Stimulated activated CD8-positive, alpha-beta memory T cell treated with anti-CD3 and anti-CD28 coated beads, Interleukin-15, amount 100 ng/mL, for 4 hours (primary cell): ENCODE measurements at places on chromosomes 2 and 18.

GRCh38 chr2:185188656-185189055 is 549.9 kb upstream of the FSIP2 start:
- DNase-seq: no peak

DNA sequence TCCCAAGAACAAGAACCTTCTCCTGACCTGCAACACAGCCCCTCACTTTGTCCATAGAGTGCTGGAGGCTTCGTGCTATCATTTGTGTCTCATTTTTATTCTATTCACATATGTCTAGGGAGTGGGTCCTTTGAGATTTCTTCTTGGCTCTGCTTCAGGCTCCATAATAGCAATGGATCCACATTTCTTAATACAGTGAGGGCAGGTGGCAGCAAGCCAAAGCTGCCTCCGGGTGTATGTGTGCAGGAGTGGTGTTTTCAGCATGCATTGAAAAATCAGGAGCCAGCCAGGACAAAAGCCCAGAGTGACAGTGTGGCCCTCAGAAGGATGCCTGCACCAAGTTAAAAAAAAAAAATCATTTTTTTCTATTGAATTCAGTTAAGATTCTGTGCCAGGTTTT is 115.1 kb upstream of the PELI1 start:
- no peak for DNase-seq

DNA sequence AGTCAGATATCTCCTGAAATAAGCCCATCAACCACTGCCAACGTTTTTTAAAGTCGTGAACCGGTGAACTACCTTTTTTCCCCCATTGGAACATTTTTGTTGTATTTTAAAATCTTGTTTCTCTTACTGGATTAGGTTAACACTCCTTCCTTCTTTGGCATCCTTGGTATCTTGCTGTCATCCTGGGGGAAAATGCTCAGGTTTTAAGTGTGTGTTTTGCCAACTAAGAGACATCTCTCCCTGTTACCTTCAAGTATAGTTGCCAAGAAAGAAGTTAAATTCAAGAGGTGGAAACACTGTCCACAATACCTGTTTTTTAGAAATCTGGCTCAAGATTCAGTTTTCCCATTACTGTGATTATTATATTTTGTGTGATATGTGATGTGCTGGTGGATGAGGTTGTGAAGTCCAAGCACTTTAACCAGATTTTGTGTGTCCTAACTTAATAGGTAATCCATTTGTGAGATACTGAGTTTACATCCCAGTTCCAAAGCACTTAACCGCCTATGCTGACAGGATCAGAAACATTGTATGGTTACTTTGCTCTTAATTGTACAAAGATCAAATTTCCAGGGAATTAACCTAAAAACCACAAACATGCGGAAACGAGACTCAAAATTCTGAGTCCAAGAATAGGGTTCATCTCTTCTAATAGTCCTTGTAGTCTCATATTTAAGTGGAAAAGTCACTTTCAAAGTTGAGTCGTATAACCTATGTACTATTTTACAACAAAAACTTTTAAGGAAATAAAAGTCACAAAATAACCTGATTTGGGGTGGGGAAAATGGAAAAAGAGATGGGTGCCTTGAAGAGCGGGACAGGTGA is 1.3 kb upstream of the SP3 start:
- DNase-seq: no peak

DNA sequence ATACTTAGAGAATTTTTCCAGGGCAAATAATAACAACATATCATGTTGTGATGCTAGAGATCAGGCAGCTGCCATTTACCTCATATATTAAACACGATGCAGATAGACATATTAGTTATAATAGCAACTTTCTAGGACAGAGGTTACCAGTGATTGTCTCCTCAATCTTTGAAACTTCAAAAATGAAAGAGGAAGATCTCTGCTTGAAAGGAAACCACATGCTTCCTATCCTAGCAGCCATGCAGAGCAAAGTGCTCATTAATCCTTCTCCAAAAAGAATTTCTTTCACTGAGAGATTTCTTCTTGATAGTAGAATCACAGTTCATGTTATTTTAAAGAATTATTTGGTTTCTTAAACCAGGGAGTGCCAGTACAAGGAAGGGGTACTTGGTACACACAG is 317.2 kb downstream of the CPS1 start:
- no peak for DNase-seq

DNA sequence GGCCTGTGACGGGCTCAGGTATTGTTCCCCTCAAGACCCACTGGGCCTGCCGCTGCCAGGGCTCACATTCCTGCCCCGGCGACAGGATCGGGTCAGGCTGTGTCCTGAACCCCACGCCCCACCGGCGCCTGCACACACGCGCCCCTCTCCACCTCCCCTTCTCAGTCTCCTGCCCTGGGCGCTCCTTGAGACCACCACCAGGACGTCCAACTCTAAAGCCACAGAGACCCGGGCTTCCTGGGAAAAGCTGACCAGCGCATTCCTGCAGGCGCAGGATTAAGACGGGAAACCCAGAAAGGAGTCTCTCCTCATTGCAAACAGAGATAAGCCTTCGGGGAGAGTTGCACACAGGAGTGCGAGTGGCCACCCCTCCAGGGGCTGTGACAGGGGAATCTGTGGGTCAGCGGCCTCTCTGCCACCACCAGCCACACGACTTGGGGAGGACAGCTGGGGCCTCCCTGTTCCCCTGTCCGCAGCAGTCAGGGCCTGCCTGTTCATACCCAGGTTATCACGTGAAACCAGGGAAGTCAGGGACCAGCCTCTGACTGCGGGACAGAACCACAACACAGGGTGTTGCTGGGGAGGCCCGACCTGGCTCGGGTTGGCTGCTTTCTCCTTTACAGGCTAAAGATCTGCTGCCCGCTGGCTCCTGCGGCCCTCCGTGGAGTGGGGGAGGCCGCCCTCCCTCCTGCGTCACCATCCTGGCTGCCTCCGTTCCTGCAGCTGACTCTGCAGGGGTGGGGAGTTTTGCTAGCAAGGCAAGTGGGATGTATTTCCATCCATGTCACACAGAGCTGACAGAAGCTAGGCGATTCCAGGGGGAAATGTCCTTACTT is 88.8 kb downstream of the ZCCHC2 start:
- no peak for DNase-seq

DNA sequence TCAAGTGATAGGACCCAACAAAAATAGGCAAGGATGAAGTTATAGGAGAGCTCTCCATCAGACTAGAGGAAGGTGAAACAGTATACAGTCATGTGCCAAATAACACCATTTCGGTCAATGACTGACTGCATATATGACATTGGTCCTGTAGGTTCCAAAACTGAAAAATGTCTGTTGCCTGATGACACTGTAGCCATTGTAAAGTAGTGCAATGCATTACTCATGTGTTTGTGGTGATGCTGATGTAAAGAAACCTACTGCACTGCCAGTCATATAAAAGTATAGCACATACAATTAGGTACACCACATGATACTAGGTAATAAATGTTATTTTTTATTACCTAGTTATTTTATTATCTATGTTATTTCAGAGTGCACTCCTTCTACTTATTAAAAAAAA is 147.9 kb downstream of the GREB1L start:
- no peak for DNase-seq

GRCh38 chr2:156430980-156431358 is 5.2 kb upstream of the GPD2 start:
- DNase-seq: no peak

DNA sequence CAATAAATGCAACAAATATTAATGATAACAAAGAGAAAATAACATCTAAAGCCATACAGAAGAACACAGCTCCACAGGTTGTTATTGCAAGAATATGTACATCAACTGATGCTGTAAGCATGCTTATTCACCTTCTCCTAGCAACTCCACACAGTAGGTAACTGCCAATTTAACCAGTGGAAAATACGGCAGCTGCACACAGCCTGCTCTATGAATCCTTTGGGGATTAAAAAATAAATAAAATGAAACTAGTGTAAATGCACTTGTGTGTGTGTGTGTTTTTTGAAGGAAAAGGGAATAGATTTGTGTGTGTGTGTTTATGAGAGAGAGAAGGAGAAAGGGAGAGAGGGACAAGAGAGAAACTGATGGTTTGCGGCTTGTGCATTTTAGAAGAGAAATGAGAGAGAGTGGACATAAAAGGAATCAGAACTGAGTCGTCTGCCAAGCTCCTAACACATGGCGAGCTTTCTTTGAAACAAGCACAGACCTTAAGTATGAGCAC is 96.2 kb upstream of the PDE1A start:
- no peak for DNase-seq

GRCh38 chr2:233235977-233236376 is 15.5 kb upstream of the ATG16L1 start:
- no peak for DNase-seq

- no peak for DNase-seq
These were observed 86.9 kb upstream of the COPS8 start for GRCh38 chr2:236998758-236999157.

GRCh38 chr2:88396209-88396608 is 56.3 kb downstream of the FOXI3 start:
- DNase-seq: no peak

GRCh38 chr18:57430079-57431001 is 4.8 kb upstream of the ONECUT2 start:
- DNase-seq: no peak
